ENCODE measurements at places on chromosomes 7 and 10. TPM values are rescaled to one million over a fixed set of nuclear protein-coding genes. Genes with fewer than 3 reads are reported as not detected.

DNA sequence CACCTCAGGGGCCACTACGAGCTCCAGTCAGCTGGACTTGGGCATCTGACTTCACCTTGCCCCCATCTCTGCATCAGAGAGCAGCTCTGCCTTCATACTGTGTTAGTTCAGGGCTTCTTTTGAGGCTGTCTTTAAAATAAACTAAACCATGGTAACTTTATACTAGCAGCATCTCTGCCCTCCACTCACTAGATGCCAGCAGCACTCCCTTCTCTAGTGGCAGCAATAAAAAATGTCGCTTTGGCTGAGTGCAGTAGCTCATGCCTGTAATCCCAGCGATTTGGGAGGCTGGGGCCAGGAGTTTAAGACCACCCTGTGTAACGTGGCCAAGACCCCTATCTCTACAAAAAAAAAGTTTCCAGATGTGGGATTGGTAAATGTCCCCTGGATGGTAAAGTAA is 584.4 kb downstream of the INHBA start:
- DNase-seq: no peak
- no peaks in the 10 kb centered on the region for H3K36me3 ChIP-seq
- H3K27me3 ChIP-seq: no peaks in the 10 kb centered on the region

- no peak for DNase-seq
Measured at GRCh38 chr10:42630537-42631134, 7.7 kb downstream of the ZNF33B start.

DNA sequence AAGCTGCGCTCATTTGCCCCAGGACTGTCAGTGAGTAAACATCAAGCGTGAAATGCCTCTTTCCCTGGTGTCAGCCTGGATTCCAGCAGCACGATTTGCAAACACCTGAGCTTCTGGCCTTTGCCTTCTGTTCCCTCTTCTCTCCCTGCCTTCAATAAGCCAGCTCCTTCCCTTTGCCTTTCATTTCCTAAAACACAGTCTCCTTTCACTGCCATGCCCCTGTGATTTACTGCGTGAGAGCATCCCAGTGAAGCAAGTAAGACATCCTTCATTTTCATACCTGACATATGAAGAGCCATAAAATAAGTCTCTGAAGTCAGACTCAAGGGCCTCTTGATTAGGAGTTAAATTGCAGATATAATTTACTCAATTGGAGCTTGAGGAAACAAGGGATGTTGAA is 681.8 kb downstream of the TYW1 start:
- no peaks in the 10 kb centered on the region for H3K36me3 ChIP-seq
- no peak for DNase-seq
- H3K4me1 ChIP-seq: no peaks in the 10 kb centered on the region
- H3K27ac ChIP-seq: no peak overlapping the region

DNA sequence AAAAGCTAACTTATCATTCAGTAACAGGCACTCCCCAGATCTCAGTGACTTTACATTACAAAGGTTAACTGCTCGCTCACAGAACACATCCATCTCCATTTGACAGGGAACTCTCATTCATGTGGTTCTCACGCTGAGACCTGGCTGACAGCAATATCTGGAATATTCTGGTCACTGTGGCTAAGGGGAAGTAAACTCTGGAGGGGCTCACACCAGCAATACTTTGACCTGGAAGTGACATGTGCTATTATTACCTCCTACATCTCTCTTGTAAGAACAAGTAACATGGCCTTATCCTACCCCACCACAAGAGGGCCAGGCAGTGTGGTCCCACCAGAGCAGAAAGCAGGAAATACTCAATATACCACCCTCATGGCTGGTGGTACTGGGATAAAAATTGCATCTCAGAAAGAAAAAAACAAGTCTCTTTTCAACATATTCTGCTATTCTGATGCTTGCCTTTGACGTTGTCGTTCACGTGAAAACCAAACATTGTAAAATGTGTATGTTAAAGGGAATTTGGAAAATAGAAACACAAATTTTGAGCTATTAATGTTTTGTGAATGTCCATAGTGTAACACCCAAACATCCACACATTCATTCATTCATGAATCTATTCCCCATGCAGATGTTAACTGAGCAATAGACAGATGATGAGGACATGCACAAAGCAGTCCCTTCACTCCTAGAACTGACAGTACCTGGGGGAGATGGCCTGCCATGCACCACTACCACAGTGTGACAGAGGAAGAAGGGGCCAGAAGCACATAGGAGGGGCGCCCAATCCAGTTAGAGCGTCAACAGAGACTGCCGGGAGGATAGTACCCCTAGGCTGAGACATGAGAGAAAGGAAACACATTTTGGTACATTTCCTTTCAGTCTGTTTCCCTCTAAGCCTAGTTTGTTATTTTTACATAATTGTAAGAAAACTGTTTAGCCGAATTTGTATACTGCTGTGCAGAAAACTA is 166.0 kb upstream of the SP4 start:
- H3K27me3 ChIP-seq: no peaks in the 10 kb centered on the region

- no peaks in the 10 kb centered on the region for H3K27me3 ChIP-seq
- no peak for DNase-seq
- H3K27ac ChIP-seq: no peak overlapping the region
- no peak overlapping the region for H3K4me3 ChIP-seq
- peaks cover 2% of the 10 kb centered on the region for H3K4me1 ChIP-seq
Measured at GRCh38 chr7:150403376-150404171, 24.4 kb downstream of the ZNF775 start.

- H3K4me1 ChIP-seq: no peaks in the 10 kb centered on the region
- DNase-seq: no peak
- no peak overlapping the region for H3K4me3 ChIP-seq
- no peak overlapping the region for H3K27ac ChIP-seq
Measured at GRCh38 chr10:105037022-105037421, 395.9 kb downstream of the SORCS3 start.

DNA sequence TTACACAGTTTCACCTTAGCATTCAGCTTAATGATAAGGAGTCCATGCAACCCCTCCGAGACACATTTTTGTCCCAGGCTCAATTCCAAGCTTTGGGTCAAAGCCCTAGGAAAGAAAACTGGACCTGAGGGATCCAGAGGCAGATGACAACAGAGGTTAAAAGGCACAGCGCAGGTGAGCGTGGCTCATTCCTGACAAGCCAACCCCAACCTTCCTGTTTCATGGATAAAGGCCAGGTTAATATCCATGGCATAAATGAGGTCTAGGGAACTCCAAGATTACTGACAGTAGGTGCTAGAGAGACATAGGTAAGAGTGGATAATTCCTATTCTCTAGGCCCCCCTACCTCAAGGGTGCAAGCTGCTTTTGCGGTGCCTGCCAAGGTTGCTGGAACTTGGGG is 86.7 kb upstream of the GPR22 start:
- H3K4me3 ChIP-seq: no peak overlapping the region
- no peaks in the 10 kb centered on the region for H3K27me3 ChIP-seq
- DNase-seq: no peak
- H3K36me3 ChIP-seq: no peaks in the 10 kb centered on the region

GRCh38 chr10:99124376-99124775 is 111.3 kb downstream of the HPSE2 start:
- H3K27me3 ChIP-seq: no peaks in the 10 kb centered on the region
- H3K4me3 ChIP-seq: no peak overlapping the region
- H3K4me1 ChIP-seq: no peaks in the 10 kb centered on the region

DNA sequence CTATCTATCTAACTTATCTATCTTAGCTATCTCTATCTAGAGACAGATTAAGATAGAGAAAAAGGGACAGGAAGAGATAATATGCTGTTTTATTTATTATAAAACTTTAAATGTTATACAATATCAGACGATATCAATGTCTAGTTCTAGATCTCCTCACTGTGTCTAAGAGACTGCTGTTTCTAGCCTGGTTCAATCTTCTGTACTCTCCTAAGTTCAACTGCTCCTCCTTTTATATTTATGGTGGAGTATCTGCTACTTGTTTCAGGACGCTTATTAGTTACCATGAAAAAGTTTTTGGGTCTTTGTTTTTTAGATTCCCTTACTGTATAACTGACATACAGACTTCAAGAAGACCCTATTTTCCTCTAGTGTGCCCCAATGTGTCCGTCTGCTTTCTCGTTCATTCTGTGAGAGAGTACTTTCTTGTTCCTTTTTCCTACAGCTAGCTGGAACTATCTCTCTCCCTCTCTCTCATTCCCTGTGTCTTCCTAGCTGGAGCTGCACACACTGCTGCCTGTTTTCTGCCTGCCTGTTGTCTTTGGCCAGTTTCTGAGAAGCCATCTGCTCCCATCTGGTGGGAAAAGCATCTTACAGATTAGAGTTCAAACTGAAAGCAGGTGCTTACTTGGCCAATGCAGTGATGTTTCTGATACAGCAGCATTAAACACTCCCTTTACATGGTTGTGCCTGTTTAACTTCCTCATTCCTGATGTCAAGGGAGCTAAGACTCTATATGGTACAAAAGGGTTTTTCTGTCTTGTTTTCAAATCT is 49.4 kb upstream of the ARL4A start:
- no peak overlapping the region for H3K27ac ChIP-seq
- no peaks in the 10 kb centered on the region for H3K4me1 ChIP-seq
- no peak for DNase-seq
- no peak overlapping the region for H3K4me3 ChIP-seq
- no peaks in the 10 kb centered on the region for H3K27me3 ChIP-seq
- H3K36me3 ChIP-seq: no peaks in the 10 kb centered on the region

DNA sequence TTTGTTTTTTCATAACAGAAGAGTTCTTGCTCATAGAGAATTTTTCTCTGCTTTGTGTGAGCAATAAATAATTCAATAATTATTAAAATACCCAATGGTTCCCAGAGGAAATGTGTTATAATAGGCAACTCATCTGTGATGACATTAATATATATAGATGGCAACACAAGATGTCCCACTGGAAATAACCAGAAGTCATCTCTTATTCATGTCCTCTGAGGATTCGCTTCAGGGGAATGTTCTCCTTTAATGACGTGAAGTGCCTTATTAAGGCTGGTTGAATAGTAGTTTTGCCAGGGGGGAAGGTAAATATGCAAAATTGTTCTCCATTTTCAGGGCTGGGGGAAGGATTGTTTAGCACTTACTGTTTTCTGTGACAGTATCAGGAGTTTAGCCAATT is 3.1 kb downstream of the SLC39A12 start:
- no peaks in the 10 kb centered on the region for H3K4me1 ChIP-seq
- no peak overlapping the region for H3K27ac ChIP-seq
- H3K36me3 ChIP-seq: no peaks in the 10 kb centered on the region
- H3K4me3 ChIP-seq: no peak overlapping the region
- DNase-seq: no peak
- H3K27me3 ChIP-seq: no peaks in the 10 kb centered on the region

GRCh38 chr10:29576681-29577080 is 58.1 kb downstream of the SVIL start:
- H3K4me3 ChIP-seq: no peak overlapping the region
- no peaks in the 10 kb centered on the region for H3K4me1 ChIP-seq
- no peak overlapping the region for H3K27ac ChIP-seq
- H3K27me3 ChIP-seq: no peaks in the 10 kb centered on the region
- no peaks in the 10 kb centered on the region for H3K36me3 ChIP-seq

DNA sequence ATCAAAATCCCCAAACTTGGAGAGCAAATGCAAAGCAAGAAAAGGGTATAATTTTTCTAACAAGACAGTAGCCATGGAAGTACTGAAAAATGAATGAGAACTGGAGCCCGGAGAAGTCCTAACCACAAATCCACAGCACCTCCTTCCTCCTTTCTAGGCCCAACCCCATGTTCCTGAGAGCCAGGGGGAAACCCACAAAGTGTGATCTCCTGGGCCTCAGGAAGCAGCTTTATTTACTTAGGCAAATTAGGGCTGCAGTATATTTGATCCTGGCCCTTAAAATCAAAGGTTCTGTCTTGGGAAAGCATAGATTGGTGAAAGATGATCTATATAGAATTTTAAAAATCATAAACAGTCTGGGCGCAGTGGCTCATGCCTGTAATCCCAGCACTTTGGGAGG is 103.0 kb downstream of the DOCK4 start:
- no peaks in the 10 kb centered on the region for H3K4me1 ChIP-seq
- H3K27ac ChIP-seq: no peak overlapping the region
- no peaks in the 10 kb centered on the region for H3K27me3 ChIP-seq

DNA sequence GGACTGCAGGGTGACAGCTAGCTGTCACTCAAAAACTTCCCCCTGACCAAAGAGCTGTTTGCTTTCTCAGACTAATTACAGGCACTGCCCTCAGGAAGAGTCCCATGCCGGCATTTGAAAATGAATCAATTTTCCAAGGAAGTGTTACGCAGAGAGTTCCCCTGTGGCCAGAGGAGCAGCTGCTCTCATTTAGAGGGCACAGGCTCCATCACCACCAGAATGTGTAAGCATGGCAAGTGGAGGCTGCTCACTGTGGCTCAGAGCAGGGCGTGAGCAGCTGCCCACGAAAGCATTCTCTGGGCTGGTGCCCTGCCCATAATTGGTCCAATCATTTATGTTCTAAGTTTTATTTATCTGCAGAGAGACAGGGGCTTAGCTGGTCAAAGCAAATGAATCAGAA is 202.2 kb downstream of the RAMP3 start:
- no peak overlapping the region for H3K27ac ChIP-seq
- no peak overlapping the region for H3K4me3 ChIP-seq
- no peaks in the 10 kb centered on the region for H3K27me3 ChIP-seq
- H3K36me3 ChIP-seq: no peaks in the 10 kb centered on the region
- DNase-seq: no peak

DNA sequence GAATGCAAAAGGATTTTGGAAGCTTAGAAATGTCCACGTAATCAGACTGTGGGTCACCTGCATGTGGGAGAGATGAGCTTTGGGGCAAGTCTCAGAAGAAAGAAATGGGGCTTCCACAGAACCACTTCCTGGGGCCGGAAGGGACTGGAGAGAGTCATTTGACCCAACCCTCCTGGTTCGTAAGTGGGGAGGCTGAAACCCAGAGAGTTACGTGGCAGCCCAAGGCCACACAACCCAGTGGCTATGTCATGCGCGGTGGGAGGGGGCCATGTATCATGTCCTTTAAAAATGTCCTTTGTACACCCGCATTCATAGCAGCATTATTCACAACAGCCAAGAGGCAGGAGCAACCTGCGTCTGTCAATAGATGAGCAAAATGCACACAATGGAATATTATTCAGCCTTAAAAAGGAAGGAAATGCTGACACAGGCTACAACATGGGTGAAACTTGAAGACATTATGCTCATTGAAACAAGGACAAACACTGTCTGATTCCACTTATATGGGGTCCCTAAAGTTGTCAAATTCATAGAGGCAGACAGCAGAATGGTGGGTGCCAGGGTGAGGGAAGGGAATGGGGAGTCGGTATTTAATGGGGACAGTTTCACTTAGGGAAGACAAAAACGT is 15.1 kb downstream of the CAMK2B start:
- no peak overlapping the region for H3K27ac ChIP-seq
- DNase-seq: no peak
- no peaks in the 10 kb centered on the region for H3K4me1 ChIP-seq
- H3K27me3 ChIP-seq: no peaks in the 10 kb centered on the region

Gene PPP1R17
- total RNA-seq: not detected

Gene ITPRIP
- total RNA-seq: 9.7 TPM

Gene LRRC17
- total RNA-seq: 0.64 TPM

Gene ACBD7
- total RNA-seq: not detected

Gene KCP
- total RNA-seq: 0.11 TPM

Gene DPP6
- total RNA-seq: not detected

Gene EGR2
- not detected for total RNA-seq

Gene IDI2
- not detected for total RNA-seq

Gene SMO
- 13.3 TPM for total RNA-seq

Measured in right lobe of liver (tissue), 6 donors.